ENCODE measurements at places on chromosomes 1 and 21.

GRCh38 chr21:40433538-40433937, 413.4 kb downstream of the DSCAM start:
- no peak for DNase-seq

GRCh38 chr1:158180741-158181576, at the start of gene CD1D:
CD1D (plus strand) TSS chr1:158180895; CDS start chr1:158181102, 207 bp downstream.
- peak; percentile 70 for DNase-seq

GRCh38 chr21:41526478-41527087, 18.6 kb upstream of the TMPRSS2 start:
- DNase-seq = no peak

GRCh38 chr1:109433322-109433721, 7.1 kb upstream of the PSMA5 start:
- DNase-seq = no peak

- peak; percentile 24 for DNase-seq
These were observed 32.3 kb downstream of the CCN1 start for GRCh38 chr1:85612704-85613361.

DNA sequence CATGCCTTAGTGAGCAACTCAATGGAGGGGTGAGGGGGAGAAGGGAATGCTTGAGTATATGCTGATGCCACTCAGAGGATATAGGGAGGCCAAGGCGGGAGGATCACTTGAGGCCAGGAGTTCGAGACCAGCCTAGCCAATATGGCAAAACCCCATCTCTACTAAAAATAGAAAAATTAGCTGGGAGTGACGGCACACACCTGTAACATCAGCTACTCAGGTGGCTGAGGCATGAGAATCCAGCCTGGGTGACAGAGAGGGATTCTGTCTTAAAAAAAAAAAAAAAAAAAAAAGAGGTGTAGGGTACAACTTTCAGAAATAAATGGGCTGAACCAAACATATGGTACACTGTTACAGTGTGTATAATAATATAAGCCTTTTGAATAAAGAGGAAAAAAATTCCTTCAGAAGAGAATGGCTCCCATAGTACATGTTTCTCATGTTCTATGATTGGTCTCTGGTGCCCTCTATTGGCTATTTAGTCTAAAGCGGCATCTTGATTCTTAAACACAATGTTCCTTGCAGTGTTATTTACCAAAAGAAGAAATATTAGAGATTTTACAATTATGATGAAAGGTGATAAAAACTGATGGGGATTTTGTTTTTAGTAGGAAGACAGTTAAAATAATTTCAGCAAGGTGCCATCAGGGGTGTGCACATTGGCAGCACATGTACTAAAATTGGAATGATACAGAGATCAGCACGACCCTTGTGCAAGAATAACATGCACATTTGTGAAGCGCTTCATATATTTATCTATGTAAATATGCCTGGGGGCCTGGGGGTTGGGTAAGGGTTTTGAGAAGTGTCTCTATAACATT, 109.8 kb downstream of the PATJ start:
- DNase-seq = peak; percentile 81

DNA sequence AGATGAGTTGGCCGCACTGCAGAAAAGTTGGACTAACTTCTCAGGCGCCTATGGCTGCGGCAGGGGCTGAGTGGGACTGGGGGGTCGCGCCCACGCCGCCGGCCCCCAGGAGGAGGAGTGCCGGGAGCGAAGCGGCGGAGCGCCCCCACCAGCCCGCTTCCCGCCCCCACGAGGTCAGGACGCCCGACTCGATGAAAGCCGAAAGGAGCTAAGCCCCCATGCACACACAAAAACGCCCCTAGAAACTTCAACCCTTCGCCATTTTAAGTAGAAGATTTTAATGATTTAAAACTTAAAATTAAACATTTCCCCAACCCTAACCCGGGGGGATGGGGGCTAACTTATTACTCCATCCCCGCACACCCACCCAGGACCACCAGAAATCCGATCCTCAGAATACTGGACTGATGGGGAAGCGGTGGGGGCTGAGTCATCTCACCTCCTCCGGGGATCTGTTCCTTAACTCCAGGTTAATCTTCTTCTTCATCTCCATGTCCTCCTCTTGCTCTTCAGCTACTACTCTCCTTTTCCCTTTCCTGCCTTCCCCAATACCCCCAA, 539 bp downstream of the ANP32E start:
- peak; percentile 58 for DNase-seq

GRCh38 chr1:16176653-16177052, 20.8 kb upstream of the EPHA2 start:
- DNase-seq = no peak

- no peak for DNase-seq
These were observed 1.6 kb downstream of the TRAF5 start for GRCh38 chr1:211328084-211328694.

Data from erythroblast (primary cell).